ENCODE measurements at places on chromosomes 11 and 22. TPM values are rescaled to one million over a fixed set of nuclear protein-coding genes. Genes with fewer than 3 reads are reported as not detected.
A peak's percentile ranks its signal among the peaks of the same experiment; 100 is the strongest.

- DNase-seq = no peak
Measured at GRCh38 chr11:44304091-44305025, 5.6 kb downstream of the ALX4 start.

- DNase-seq = peak; percentile 72
Measured at GRCh38 chr11:66789097-66789890, 53.9 kb upstream of the RCE1 start.

DNA sequence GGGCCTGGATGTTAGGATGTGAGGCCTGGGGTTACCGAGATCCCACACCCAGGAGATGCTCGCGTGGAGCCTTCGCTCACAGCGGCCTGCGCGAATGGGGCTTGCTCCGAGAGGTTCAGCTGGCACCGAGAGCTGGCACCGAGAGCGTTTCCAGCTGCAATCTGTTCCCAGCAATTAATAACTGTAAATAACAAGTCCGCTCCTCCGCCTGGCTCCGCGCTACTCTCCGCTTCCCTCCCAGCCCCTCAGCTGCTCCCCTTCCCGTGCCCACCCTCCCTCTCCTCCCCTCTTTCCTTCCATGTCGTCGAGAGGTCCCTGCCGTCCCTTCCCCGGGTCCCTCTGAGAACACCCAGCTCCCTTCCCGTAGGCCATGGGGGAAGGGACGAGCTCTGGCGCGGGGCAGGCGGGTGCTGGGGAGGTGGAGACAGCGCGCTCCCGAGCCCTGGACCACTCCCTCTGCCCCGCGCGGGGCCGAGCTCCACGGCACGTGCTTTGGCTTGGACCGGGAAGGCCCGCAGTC lies 110.8 kb downstream of the WNT7B start:
- DNase-seq = no peak

- no peak for DNase-seq
Measured at GRCh38 chr22:50459496-50460140, 15.2 kb downstream of the SBF1 start.

DNA sequence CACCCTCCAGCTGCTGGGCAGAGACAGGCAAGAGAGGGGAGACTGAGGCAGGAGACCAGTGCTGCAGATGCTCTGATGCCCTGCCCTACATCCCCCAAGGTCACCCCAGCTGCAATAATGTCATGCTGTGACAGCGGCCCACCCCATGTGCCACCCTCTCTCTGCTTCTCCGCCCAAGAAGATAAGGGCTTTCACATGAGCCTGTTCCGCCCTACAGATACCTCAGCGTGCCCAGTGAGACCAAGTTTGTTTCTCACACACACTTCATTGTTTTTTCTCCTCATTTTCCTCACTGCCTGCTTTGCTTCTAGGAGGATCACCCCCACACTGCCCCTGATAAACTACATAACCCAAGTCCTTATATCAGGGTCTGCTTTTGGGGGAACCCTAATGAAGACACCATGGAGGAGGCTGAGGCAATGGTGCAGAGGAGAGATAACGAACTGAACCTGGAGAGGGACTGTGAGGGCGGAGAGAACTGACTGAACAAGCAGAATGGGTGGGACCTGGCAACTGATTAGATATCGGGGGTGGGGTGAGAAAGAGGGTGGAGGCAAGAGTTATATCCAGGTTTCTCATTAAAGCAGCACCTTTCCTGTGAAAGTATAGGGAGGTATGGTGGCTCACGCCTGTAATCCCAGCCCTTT lies 37.5 kb upstream of the TSKU start:
- DNase-seq = no peak

DNA sequence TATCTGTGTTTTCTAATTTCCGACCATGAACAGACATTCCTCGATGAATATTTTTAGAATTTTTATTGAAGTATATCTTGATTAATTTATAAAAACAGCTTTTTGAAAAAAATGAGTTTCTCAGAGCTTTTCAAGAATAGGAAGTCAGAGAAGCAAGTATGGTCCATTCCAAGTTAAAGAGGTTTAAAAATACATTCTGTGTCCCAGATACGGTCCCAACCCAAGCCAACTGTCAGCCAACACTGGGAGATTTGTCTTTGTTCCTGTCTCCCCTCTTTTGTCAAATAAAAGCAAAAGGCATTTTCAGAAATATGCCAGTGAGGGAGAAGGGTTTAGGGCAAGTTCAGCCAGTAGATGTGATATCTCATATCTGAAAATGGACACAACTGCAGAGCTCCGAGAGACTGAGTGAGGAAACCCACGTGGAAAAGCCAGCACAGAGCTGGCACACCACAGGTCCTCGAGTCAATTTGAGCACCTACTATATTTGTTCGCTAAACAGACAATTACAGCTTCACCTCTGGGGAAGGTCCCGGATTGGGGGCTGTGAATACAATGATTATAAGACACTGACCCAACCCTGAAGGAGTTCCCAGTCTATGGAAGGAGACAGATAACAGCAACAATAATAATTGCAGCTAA lies 59.8 kb downstream of the C11orf91 start:
- DNase-seq = no peak

DNA sequence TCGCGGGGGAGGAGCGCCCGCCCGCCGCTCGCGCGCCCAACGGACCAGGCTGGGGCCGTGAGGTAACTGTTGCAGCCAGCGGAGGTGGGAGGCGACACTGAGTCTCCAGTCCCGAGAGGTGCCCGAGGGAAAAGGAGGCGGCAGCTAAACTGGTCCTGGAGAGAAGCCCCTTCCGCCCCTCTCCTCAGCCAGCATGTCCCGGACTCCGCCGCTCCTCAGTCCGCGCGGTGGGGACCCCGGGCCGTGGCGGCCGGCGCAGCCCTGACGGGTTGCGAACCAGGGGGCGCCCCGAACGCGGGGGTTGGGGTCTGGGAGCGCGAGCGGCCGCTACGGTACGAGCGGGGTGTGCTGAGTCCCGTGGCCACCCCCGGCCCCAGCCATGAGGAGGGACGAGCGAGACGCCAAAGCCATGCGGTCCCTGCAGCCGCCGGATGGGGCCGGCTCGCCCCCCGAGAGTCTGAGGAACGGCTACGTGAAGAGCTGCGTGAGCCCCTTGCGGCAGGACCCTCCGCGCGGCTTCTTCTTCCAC lies at the start of gene PDE3B:
TSS of gene PDE3B (plus strand) at position 108 of the 529 bp plus-strand sequence. CDS start at position 380, 272 bp downstream.
- peak; percentile 25 for DNase-seq

DNA sequence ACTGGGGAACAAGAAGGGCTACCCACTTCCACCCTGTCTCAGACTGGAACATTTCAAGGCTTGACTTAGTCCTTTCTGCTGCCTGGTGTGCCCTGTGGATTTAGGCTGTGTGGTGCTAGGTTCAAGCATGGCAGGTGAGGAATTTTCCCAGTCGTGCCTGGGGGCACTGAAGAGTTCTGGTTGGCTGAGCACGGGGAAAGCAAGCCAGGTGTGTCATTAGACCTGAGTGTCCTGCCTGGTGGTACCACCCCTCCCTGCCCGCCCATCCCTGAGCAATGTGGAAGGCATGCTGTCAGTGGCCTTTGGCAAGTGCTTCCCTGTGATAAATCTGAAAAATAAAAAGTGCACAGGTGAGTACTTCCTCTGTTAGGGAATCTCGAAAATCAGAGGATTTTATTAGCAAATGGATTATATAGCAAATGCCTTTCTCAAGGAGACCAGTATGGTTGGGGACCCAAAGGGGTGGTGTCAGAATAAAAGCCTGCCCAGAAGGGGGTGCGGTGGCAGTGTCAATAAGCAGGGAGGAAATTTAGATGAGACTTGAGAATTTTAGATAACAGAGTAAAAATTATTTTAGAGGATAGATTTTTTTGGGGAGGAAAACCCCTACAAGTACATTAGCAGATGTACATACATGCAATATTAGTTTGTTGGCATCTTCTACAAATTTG lies 22.8 kb downstream of the TEAD1 start:
- no peak for DNase-seq

Gene CDC42BPG
- total RNA-seq = under 0.01 TPM

Gene MPZL3
- 0.32 TPM for total RNA-seq

Gene PTPRJ
- 29.8 TPM for total RNA-seq

Gene RBFOX2
- total RNA-seq = 174 TPM

Gene SLC5A12
- total RNA-seq = 0.43 TPM

Gene TEAD1
- 209 TPM for total RNA-seq

Gene ARVCF
- 6.0 TPM for total RNA-seq
